ENCODE measurements at places on chromosomes 13 and 19.
A peak's percentile ranks its signal among the peaks of the same experiment; 100 is the strongest.

- no peak for DNase-seq
Observed at GRCh38 chr13:93467175-93467574, 240.6 kb downstream of the GPC6 start.

- no peak for DNase-seq
Observed at GRCh38 chr13:40600149-40600751, 66.2 kb downstream of the FOXO1 start.

DNA sequence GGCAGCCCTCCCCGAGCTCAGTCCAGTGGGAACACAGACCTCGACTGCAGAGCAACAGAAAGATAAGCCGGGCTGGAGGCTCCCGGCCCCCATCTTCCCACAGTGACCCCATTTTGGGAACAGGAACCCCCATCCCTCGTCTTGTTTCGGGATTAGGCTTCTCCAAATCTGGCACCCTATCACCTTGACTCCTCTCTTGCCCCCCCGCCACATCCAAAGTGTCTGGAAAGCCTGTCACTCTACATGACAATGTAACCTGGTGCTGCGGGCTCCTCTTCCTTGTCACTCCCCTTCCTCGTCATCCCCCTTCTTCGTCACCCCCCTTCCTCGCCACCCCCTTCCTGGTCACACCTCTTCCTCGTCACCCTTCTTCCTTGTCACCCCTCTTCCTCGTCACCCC, 10.1 kb downstream of the PAK4 start:
- DNase-seq = no peak

GRCh38 chr19:6739883-6740588, 556 bp downstream of the TRIP10 start:
- no peak for DNase-seq

DNA sequence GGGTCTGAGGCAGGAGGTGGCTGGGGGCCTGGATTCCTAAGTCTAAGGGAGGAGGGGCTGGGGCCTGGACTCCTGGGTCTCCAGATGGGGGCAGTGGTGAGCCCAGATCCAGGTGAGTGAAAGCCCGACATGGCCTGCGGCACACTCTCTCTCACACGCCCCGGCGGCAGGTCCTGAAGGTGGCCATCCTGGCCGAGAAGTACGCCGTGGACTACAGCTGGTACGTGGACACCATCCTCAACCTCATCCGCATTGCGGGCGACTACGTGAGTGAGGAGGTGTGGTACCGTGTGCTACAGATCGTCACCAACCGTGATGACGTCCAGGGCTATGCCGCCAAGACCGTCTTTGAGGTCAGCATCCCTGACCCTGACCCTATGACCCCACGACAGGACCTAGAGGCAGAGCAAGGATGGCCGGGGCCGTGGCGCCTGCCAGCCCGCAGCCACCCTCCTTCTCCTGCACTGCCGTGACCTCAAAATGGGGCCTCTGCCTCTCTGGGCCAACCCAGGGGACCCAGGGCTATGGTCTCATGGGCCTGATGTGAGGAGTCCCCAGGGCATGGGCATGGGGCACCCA, 13.2 kb downstream of the FUZ start:
- no peak for DNase-seq

- no peak for DNase-seq
Observed at GRCh38 chr19:51012661-51013190, 6.8 kb downstream of the KLK10 start.

- DNase-seq = no peak
Observed at GRCh38 chr13:99655351-99656091, 154.2 kb downstream of the TM9SF2 start.

DNA sequence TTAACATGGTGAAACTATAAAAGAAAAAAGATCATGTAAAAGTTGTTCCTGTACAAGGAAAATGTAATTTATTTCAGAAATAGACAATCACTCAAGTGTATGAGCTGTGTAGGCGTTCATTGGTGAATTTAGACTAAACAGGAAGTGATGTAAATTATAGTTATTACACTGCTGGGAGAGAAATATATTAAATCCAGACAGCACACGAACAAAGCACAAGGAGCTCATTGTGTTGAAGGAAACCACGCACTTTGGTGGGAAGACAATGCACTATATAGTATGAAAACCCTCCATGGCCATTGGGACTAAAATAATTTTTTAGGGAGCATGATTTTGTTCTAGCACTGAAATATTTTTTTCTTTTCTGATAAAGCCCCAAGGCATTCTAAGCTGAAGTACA, 450.5 kb downstream of the KLF12 start:
- no peak for DNase-seq

DNA sequence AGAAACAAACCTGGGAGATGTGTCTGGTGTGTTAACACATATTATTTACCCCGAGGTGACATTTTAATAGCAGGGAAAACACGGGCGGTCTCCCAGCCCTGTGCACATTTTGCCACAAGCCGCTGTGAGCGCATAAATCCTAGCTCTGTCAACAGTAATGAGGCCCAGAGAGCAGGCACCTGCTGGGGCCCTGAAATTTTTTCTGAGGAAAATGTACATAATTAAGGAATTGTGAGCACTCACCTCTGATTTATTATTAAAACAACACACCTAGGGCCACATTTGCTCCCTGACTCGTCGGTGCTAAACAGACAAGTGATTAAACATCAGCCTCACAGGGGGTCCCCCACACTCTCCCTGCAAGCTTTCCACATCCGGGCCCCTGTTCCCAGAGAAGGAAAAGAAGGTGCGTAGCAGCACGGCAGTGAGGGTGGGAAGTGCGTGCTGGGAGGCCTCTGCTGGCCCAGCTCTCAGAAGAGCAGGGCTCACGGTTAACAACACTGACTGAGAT, 616.3 kb downstream of the UQCRFS1 start:
- peak; percentile 73 for DNase-seq

GRCh38 chr13:97397267-97397666, 36.7 kb upstream of the RAP2A start:
- DNase-seq = no peak

DNA sequence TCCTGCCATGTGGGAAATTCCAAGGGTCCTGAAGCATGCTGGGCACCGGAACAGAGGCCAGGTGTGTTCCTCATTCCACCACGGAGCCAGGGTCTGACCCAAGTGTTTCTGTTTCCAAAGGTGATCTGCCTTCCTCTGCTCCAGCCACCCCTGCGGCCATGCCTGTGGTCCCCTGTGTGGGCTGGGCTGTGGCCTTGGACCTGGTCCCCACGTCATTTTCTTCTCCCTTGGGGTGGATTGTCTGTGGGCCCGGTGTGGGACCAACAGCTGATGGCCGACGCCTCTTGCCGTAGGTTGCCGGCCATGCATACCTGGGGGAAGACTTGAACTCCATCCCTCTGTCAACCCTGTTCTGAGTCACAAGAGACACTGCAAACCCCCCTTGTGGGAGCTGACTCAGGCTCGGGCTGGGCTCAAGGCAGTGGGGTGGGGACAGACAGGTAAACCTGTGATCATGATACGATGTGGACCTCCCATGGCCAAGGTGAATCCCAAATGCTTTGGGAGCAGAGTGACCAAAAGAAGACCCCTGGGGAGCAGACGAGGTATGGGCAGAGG, 35.0 kb downstream of the ATP11A start:
- DNase-seq = no peak

DNA sequence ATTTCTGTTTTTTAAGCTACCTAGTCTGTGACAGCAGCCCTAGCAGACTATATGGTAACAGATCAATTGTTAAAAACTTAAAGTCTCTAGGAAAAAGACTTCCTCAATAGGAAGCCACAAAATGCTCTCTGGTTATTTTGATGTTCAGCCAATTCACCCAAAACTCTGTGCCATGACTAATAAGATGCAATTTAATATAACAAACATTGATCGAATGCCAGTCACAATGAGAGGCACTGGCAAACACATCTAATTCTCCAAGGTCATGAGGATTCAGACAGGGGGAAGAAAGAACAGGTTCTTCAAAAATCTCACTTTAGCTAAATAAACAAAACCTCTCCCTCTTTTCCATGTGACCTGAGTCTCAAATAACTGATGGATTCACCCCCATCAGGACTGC, 107.5 kb downstream of the SUCLA2 start:
- no peak for DNase-seq

DNA sequence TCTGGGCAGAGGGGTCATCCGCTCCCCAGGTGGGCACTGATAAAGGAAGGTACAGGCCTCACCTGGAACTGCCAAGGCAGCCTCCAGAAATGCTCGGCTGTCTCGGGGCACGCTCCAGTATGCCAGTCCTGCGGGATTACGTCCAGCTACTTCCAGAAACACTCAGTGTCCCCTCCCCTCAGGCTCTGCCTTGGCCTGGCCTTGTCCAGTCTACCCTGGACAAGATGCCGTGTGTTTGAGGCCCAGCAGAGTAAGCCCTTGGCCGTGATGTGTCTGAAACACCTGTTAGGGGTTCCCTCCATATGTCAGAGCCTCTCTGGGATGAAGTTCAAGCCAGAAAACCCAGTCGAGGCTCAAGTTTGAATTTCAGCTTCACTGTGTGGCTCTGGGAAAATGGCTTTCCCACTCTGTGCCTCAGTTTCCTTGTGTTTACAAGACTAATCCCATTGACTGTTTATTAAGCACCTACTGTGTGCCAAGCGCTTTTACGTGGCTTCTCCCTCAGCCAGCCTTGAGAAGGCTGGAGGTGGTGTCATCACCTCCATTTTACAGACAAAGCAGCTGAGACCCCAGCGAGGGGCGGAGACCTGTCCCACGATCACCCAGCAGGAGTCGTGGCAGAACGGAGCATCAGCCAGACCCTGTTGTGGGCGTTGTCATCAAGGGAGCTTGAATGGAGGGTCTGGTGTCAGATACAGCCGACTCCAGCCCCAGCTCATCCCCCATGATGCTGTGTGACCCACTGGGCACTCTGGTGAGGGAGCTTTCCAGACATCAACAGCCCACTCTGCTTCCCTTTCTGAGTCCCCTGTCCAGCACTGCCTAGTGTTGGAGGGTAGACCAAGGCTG, 2.0 kb upstream of the PIK3R2 start:
- no peak for DNase-seq

GRCh38 chr13:74158571-74159352, 24.6 kb upstream of the KLF12 start:
- DNase-seq = no peak

- no peak for DNase-seq
Observed at GRCh38 chr13:79194272-79194671, 211.8 kb downstream of the RBM26 start.

DNA sequence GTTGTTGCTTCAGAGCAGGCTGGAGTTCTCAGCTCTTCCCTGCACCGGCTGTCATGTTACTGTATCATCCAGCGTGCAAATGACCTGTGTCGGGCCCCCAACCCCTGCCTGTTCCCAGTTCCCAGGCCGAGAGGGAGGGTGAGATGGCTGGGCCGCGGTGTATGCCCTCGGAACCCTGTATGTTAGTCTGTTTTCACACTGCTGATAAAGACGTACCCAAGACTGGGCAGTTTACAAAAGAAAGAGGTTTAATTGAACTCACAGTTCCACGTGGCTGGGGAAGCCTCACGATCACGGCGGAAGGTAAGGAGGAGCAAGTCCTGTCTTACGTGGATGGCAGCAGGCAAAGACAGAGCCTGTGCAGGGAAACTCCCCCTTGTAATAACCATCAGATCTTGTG, 10.9 kb downstream of the TMEM255B start:
- DNase-seq = no peak

GRCh38 chr19:57233207-57233606, 2.4 kb downstream of the AURKC start:
- no peak for DNase-seq

DNA sequence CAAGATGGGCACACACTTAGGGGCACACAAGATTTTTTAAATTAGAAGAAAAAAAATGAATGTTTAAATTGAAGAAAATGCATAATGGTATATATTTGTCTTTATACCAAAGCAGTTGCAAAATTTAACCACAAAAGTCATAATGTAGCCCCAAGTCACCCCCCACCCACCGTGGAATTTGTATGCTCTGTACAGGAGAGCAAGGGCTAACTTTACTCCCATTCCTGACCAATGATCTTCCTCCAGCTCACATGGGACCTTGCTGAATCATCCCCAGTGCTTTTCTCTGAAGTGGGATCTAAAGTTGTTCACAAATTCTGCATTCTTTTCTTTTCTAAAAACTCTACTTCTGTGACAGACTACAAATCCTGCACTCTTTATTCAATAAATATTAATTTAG, 597.0 kb downstream of the UQCRFS1 start:
- DNase-seq = no peak

DNA sequence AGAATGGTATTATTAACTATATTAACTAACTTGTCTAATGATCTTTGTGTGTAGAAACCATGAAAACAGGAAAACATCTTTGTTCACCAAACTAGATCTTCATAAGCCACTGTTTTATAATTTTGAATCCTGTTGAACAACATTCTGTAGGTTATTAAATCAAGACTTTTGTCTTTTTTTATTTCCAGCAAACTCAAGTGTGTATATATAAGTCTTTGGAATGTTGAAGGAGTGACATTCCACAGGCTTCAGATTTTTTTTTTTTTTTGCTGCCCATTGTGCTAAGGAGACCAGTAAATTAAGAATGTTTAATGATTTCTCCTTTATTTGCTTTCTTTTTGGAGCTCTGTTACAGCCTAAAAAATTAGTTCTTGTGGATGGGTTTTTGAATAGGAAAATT, 89.6 kb downstream of the LMO7 start:
- DNase-seq = no peak

GRCh38 chr19:44912854-44913253, 1.6 kb upstream of the APOC1 start:
- no peak for DNase-seq

- no peak for DNase-seq
Observed at GRCh38 chr19:11495885-11496284, 9.8 kb downstream of the ZNF653 start.

DNA sequence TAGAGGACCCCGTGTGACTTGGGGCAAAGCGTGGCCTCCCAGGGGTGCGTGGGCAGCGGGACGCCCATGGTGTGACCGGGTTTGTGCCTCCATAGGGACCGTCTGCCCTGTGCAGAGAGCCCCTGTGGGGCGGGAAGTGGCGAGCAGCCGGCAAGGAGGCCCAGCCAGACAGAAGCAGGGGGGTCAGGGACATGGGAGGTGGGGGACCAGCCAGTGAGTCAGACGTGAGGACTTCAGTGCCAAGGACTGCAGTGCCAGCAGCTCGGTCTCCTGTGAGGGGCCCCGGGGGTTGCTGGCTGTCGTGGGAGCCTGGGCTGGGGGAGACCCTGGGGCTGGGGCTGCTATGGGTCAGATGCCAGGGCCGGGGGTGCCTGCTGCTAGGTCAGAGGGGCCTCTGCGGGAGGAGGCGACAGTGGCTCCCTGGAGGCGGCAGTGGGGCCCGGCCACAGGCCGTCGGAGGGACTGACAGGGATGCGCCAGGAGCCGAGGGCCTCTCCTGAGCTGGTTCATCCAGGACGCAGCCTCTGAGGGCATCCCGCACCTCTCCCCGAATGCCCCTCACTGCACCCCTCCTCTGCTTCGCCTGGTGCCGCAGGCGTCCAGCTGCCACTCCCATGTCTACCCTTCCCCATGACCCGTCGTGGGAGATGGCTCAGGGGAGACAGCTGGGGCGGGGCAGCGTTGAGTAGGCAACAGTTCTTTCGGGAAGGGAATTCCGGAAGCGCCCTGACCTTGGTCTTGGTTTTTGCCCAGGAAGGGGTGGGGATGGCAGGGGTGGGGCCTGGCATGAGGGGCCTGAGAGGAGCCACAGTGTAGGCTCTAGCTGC, 80.0 kb downstream of the KDM4B start:
- no peak for DNase-seq

DNA sequence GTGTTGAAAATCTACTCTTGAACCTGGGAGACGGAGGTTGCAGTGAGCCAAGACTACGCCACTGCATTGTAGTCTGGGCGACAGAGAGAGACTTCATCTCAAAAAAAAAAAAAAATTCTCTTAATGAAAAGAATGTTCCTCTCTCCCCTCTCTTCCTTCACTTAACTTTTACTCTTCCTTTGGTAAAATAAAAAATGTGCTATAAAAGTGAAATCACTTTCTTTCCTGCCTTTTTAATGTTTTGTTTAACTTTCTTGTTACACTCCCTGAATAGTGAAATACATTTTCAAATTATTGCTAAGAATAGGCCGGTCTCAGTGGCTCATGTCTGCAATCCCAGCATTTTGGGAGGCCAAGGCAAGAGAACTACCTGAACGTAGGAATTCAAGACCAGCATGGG, 86.5 kb downstream of the DACH1 start:
- DNase-seq = no peak
